ENCODE measurements at places on chromosomes 16 and 17.
A peak's percentile ranks its signal among the peaks of the same experiment; 100 is the strongest.

GRCh38 chr17:75845933-75846691 is 1.9 kb upstream of the UNC13D start:
- no peaks in the 10 kb centered on the region for H3K27me3 ChIP-seq
- H3K36me3 ChIP-seq, result peaks cover 75% of the 10 kb centered on the region
- H3K4me3 ChIP-seq, result no peak overlapping the region
- peak overlapping the region; percentile 77 for H3K27ac ChIP-seq
- peaks cover 28% of the 10 kb centered on the region for H3K4me1 ChIP-seq
- no peak for DNase-seq

DNA sequence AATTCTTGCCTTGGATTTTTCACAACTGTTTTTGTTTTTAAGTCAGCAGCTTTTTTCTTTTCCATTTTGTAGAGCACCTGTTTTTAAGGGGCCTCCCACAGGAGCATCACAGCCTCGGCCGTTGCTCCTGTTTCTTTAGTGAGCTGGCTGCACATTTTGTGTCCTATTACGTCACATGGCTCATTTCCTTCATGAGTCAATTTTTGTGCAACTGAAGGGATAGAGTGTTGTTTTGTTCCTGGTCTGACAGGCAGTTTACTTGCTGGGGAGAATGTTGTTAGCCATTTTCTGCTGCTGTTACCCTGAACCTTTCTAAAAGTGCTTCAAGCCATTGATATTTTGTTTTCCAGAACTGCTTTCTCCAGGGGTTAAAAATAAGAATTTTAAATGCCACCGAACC is 45.0 kb upstream of the CRISPLD2 start:
- no peak overlapping the region for H3K4me3 ChIP-seq
- H3K27me3 ChIP-seq, result no peaks in the 10 kb centered on the region
- peaks cover 95% of the 10 kb centered on the region for H3K36me3 ChIP-seq
- no peak for DNase-seq
- H3K27ac ChIP-seq, result peak overlapping the region; percentile 68
- H3K4me1 ChIP-seq, result no peaks in the 10 kb centered on the region

DNA sequence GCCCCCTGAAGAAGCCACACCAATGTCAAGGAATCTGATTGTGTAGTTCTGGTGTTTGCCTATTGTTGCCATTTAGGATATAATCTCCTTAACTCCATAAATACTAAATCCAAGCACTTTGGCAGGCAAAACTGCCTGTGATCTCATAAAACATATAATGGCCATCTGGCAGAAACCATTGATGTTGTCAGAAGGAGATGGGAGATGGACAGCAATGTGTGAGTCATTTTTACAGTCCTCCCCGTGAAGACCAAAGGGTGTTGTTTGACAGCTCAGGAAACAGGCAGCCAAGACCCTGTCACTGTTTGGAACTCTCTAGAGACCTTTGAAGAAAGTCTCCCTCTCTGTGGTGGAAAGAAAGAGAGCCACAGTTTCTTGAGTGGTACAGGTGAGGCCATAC is 454.1 kb downstream of the HS3ST3B1 start:
- no peak overlapping the region for H3K4me3 ChIP-seq
- no peak overlapping the region for H3K27ac ChIP-seq
- peaks cover 10% of the 10 kb centered on the region for H3K27me3 ChIP-seq
- H3K4me1 ChIP-seq, result no peaks in the 10 kb centered on the region
- no peaks in the 10 kb centered on the region for H3K36me3 ChIP-seq
- no peak for DNase-seq

- H3K4me1 ChIP-seq, result no peaks in the 10 kb centered on the region
- H3K4me3 ChIP-seq, result no peak overlapping the region
- H3K27me3 ChIP-seq, result no peaks in the 10 kb centered on the region
- no peak overlapping the region for H3K27ac ChIP-seq
- no peak for DNase-seq
These were observed 87.6 kb upstream of the HSBP1 start for GRCh38 chr16:83720213-83720612.

- H3K27me3 ChIP-seq, result no peaks in the 10 kb centered on the region
- peak; percentile 86 for DNase-seq
- H3K4me1 ChIP-seq, result peaks cover 34% of the 10 kb centered on the region
- H3K27ac ChIP-seq, result no peak overlapping the region
- H3K36me3 ChIP-seq, result no peaks in the 10 kb centered on the region
- H3K4me3 ChIP-seq, result peak overlapping the region; percentile 82
These were observed 61.0 kb upstream of the RBL2 start for GRCh38 chr16:53372992-53373871.

DNA sequence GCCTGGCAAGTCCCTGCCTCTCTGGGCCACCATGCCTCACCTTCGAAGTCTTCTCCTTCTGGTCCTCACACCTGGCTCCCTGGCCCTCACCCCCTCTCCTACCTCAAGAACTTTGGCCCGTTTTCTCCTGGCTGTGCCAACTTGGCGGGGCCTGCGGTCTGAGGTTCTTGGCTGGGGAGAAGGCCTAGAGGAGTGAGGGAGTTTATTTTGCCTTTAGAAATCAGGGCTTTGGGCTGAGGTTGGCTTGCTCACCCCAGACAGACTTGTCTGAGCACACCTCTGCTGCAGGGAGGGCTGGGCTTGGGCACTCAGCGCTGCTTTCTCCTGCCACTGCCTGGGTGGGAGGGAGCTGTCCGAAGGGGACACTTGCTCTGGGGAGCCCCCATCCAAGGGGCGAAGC is 23.3 kb upstream of the TAC4 start:
- H3K4me1 ChIP-seq, result peaks cover 17% of the 10 kb centered on the region
- no peaks in the 10 kb centered on the region for H3K27me3 ChIP-seq
- no peak for DNase-seq
- no peaks in the 10 kb centered on the region for H3K36me3 ChIP-seq
- H3K4me3 ChIP-seq, result no peak overlapping the region

- H3K27ac ChIP-seq, result no peak overlapping the region
- H3K4me3 ChIP-seq, result peak overlapping the region; percentile 40
- no peaks in the 10 kb centered on the region for H3K27me3 ChIP-seq
- DNase-seq, result no peak
These were observed 47.8 kb downstream of the ERN1 start for GRCh38 chr17:64081802-64082799.

GRCh38 chr16:76175718-76176117 is 101.5 kb upstream of the CNTNAP4 start:
- H3K4me3 ChIP-seq, result no peak overlapping the region
- no peaks in the 10 kb centered on the region for H3K4me1 ChIP-seq
- DNase-seq, result no peak
- H3K36me3 ChIP-seq, result no peaks in the 10 kb centered on the region
- H3K27ac ChIP-seq, result no peak overlapping the region

DNA sequence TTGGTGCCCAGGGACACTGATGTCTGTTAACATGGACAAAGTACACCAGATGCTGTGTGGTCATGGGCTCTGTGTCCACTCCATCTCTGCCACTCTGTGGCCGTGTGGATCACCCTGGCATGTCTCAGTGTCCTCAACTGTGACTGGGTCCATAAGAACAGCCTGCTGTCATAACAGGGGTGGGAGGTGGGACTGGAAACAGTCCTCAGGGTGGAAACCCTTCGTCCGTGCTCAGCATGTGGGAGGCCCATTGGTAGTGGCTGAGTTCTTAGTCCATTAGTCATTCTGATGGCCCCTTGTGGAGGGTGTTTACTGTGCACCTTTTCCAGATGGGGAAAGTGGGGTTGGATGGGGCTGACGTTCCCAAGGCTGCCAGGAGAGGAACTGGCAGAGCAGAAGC is 12.8 kb downstream of the FLYWCH2 start:
- no peaks in the 10 kb centered on the region for H3K27me3 ChIP-seq

DNA sequence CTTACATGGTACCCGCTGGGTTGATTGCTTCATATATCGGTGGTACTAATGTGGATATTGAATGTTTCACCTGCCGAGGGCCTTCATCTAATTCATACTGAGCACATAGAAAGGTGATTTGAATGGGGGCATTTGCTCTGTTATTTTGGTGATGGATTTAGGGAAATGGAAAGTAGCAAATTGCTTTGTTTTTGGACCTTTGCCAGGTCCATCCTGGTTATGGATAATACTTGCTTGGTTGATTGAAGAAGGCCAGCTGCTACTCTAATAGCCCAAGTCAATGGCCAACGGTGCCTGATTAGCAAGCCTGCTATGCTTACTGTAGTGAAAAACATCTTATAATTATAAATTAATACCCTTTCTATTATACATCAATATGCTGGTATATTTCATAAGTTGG is 253.6 kb downstream of the CDH13 start:
- no peaks in the 10 kb centered on the region for H3K27me3 ChIP-seq
- no peaks in the 10 kb centered on the region for H3K36me3 ChIP-seq
- H3K4me1 ChIP-seq, result no peaks in the 10 kb centered on the region
- no peak overlapping the region for H3K4me3 ChIP-seq

DNA sequence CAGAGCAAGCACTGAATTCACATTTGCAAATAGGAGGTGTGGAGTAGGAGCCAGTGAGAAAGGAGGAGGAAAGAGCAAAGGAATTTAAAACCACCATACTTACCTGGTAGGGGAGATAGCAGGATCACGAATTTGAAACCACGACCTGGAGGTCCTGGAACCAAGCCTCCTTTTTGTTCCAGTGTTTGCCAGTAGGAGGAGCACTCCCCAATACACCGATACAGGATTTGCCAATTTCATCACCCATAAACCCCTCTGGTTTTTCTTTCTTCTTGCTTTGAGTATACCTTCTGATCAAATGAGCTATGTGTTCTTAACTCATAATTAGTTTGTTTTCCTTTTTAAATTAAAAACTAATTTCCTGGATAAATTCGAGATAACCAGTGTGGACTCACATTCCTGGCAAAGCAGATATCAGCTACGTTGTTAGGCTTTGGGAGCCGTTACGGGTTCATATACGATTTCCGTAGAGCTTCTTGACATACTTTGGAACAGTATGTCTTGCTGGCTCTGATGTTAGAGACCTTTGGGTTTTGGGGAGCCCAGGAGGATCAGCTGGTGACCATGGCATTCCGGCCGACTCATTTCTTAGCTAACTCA is 22.7 kb downstream of the BCO1 start:
- no peak for DNase-seq
- no peaks in the 10 kb centered on the region for H3K36me3 ChIP-seq
- H3K4me3 ChIP-seq, result no peak overlapping the region
- no peaks in the 10 kb centered on the region for H3K27me3 ChIP-seq

GRCh38 chr16:69077251-69077650 is 28.2 kb upstream of the HAS3 start:
- peaks cover 5% of the 10 kb centered on the region for H3K36me3 ChIP-seq
- no peak overlapping the region for H3K4me3 ChIP-seq
- no peaks in the 10 kb centered on the region for H3K4me1 ChIP-seq
- H3K27ac ChIP-seq, result no peak overlapping the region
- no peaks in the 10 kb centered on the region for H3K27me3 ChIP-seq
- DNase-seq, result no peak

GRCh38 chr16:68289621-68290329 is 21.0 kb downstream of the SLC7A6OS start:
- H3K4me3 ChIP-seq, result peak overlapping the region; percentile 19
- no peaks in the 10 kb centered on the region for H3K27me3 ChIP-seq
- H3K36me3 ChIP-seq, result peaks cover 90% of the 10 kb centered on the region
- peak overlapping the region; percentile 92 for H3K27ac ChIP-seq

- no peaks in the 10 kb centered on the region for H3K36me3 ChIP-seq
- H3K27me3 ChIP-seq, result no peaks in the 10 kb centered on the region
- no peak for DNase-seq
- no peak overlapping the region for H3K27ac ChIP-seq
These were observed 149.5 kb upstream of the COX10 start for GRCh38 chr17:13919818-13920217.

DNA sequence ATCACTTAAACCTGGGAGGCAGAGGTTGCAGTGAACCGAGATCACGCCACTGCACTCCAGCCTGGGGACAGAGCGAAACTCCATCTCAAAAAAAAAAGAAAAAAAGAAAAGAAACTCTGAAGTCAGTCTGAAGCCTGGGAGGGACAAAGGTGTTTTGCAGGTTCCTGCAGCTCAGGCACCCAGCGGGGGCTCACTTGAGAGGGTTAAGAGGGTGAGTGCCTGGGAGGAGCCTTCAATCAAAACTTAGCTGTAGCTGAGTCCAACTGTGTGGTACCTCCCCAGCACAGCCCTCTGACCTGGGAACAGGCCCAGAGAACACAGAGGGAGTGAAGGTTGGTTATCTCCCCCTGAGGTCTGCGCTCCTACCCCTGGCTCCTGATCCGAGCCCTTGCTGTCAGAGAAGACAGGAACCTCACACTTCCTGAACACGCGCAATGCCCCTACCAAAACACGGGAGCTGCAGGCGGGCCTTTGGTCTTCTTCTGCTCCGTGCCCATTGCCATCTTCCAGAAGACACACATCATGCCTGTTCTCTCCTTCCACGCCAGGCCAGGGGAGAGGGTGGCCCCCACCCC is 20.4 kb upstream of the ZC3H18 start:
- DNase-seq, result no peak
- peaks cover 19% of the 10 kb centered on the region for H3K4me1 ChIP-seq
- H3K27ac ChIP-seq, result peak overlapping the region; percentile 52
- H3K27me3 ChIP-seq, result peaks cover 15% of the 10 kb centered on the region

DNA sequence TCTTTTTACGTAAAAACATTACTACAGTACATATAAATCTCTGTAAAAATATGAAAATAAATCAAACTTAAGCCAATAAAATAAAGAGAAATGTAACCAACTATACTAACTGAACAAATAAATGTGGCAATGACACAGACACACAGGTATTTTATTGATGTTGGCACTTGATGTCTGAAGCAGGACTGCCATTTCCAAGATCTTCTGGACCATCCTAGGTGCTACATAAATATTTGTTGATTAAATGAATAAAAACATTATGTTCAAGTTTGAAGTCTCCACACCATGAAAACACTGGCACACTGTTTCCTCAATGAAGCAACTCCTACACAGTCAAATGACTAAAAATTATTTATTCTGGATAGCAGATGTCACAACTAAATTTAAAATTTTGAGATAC is 106.9 kb downstream of the NCOR1 start:
- H3K27me3 ChIP-seq, result no peaks in the 10 kb centered on the region
- no peak overlapping the region for H3K27ac ChIP-seq
- no peak for DNase-seq

DNA sequence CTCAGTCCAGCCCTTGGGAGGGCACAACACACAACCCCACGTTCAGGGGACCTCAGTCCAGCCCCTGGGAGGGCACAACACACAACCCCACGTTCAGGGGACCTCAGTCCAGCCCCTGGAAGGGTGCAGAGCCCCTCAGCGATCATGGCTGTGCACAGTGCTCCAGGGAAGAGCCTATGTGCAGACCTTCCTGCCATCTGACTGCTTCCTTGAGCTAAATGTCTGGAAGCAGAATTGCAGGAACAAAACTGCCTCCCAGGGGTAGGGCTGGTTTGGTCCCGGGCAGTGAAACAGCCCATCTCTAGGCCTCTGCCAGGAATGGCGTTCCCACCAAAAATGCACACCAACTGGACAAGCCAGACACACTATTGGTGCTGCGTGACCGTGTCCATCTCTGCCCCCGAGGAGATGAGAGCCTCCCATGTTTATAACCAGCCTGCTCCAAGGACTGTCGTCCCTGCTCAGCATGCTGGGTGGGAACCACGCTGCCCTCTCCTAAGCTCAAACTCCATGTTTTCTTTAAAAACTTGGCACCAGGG is 44.0 kb downstream of the ZNF276 start:
- H3K4me3 ChIP-seq, result no peak overlapping the region
- peaks cover 92% of the 10 kb centered on the region for H3K36me3 ChIP-seq
- peak overlapping the region; percentile 77 for H3K27ac ChIP-seq

GRCh38 chr17:66909804-66910373 is 54.6 kb upstream of the CACNG4 start:
- H3K36me3 ChIP-seq, result no peaks in the 10 kb centered on the region
- H3K27ac ChIP-seq, result no peak overlapping the region
- peaks cover 13% of the 10 kb centered on the region for H3K27me3 ChIP-seq
- DNase-seq, result no peak
- H3K4me3 ChIP-seq, result no peak overlapping the region

- H3K36me3 ChIP-seq, result peaks cover 82% of the 10 kb centered on the region
- H3K27me3 ChIP-seq, result no peaks in the 10 kb centered on the region
- H3K27ac ChIP-seq, result no peak overlapping the region
These were observed 16.8 kb downstream of the AMFR start for GRCh38 chr16:56408379-56409098.

- H3K36me3 ChIP-seq, result peaks cover 2% of the 10 kb centered on the region
- peaks cover 17% of the 10 kb centered on the region for H3K4me1 ChIP-seq
- no peaks in the 10 kb centered on the region for H3K27me3 ChIP-seq
- H3K27ac ChIP-seq, result peak overlapping the region; percentile 58
These were observed 343.0 kb downstream of the SNX29 start for GRCh38 chr16:12319428-12320035.

Measured in activated T-cell treated with anti-CD3 and anti-CD28 coated beads, Interleukin-2, amount 50 U/mL, for 24 hours (primary cell).